DMS 273 treated with DMSO at 0.1 percent for 48 hours (cell line): ENCODE measurements at places on chromosomes 16 and 17.

GRCh38 chr17:69363488-69364210 is 36.7 kb upstream of the ABCA5 start:
- no peak for DNase-seq

- DNase-seq, result no peak
These were observed 154.2 kb downstream of the PITPNC1 start for GRCh38 chr17:67531291-67531690.

DNA sequence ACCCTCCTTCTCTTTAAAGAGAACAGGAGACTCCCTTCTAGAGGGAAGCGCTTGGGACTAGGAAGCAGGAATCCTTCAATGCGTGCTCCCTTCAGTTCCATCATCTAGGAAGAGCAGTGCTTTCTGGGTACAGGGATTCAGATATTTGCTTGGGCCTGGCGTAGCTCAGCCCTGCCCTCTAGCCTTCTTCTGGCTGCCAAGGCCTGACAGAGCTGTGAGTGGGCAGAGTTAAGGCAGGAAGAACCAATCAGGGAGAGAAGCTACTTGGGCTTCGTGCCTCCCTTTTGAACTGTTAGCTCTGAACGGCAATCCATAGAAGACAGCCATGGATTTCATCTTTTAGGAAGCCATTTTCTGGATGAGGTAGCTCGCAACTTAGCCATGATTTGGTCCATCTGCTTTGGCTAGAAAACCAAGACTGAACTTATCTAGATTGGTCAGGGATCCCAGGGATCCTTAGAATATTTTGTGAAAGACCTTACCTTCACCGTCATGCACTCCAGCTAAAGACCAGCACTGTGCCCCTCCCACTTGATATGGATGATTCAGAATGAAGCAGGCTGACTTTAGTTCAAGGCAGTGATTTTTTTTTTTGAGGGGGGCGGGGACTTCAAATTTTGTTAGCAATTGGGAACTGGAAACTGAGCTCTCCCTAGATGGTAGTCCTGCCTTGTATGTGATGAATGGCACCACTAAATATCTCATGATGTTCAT is 2.5 kb upstream of the CORO6 start:
- no peak for DNase-seq

GRCh38 chr17:29674281-29674680 is 51.6 kb upstream of the CORO6 start:
- no peak for DNase-seq

- no peak for DNase-seq
These were observed 920.9 kb upstream of the GOT2 start for GRCh38 chr16:59655031-59655430.

DNA sequence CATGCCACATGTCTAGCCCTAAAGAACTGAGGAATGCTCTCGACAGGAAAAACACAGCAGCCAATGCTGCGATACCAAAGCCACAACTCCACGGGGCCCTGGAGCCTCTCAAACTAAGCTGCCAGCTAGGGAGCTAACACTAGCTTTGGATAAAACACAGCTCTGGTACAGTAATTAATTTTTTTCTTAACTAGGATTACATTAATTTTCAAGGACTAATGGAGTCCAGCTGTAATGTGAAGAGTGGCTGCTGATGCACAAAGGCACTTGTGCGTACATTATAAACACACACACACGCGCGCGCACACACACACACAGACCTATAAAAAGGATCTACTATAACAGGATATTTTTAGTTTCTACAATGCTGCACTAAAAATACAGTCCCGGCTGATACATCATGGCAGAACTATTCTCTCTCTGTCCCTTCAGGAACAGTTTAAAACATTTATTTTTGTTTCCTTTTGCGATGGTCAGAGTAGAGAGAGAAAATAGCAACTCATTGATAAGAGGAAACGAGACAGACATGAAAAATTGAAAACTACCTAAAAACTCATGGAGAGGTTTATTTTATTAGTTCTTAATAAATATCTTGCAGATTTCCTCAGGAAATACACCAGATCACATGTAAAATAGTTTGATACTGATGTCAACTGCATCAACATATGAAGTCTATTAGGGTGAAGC is 88.5 kb downstream of the SMG6 start:
- DNase-seq, result no peak

DNA sequence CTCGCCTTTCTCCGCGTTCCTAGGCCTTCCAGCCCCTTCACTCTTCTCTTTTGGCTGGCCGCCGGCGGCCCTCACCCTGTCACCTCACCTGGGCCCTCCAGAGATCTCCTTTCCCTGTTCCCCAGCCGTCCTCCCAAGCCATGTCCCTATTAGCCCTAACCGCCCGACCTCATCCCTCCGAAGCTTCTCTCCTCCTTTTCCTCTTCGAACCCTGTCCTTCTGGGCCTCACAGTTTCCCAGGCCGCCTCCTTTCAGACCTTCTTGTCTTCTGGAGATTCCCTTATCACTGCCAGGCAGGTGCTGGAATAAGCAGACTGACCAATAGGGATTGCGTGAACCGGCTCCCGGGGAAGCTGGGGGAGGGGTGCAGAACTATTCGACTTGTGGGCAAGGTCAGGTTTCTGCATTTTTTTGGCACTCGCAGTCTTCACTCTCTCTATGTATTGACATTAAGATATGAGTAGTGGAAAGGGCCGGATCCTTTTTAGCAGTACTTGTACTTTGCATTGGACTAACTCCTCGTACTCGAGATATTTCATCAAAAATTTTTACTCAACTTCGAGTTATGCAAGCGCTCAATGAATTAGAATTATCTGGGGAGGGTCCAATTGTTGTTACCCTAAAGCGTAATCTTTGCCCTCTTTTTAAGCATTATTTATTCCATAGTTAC is 690 bp downstream of the RHOT1 start:
- peak; percentile 22 for DNase-seq

DNA sequence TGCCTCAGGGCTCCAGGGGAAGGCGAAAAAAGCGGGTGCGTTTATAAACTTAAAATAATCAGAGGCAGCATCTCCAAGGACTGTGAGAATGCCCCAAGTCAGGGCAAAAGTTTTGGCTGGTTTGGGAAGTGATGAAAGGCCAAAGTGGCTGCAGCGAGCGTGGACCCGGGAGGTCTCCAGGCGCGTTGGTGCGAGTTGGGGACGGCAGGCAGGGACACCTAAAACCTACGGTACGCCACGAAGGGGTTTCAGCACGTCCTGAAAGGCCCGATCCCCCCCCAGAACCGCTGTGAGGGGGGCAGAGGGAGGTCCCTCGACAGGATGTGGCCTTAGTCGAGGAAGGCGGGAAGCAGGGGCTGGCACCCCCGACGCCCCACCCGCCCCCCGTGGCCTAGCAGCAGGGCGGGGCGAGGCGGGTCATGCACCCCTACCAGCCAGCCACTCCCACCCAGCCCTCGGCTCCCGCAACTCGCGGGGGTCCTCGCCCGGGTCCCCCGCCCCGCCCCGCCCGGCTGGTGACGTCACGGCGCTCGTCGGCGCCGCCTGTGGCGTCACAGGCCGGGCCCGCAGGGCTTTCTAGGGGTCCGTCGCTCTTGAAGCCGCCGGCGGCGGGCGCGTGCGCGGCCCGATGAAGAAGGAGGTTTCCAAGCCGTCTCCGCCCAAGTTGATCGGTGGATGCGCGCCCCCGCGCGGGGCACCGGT is at the start of gene MYCBPAP:
Gene MYCBPAP, plus strand, starts transcription at position 569 of the 702 bp plus-strand sequence. CDS start 236 bp downstream, outside the sequence.
- DNase-seq, result no peak

GRCh38 chr17:8506145-8506544 is 70.5 kb downstream of the NDEL1 start:
- DNase-seq, result no peak

DNA sequence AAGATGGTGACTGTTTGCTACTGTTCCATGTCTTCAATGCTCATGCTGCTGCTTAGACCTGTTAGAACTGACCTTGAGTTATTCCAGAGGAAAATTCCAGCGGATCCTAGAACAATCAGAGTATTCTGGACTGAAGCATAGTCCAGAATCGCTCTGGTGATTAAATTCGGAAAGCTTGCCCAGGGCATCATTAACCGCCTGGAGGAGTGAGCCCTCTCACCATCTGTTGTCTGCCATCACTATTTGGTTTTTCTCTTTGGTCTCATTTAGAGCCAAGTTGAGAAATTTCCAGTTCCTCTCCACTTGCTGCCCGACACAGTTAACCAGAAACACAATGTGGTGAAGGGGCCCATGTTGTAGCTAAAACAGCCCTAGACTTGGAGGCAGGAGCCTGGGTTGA is 104.1 kb downstream of the BMERB1 start:
- DNase-seq, result peak; percentile 80

GRCh38 chr17:81412490-81413093 is 17.3 kb downstream of the BAHCC1 start:
- no peak for DNase-seq

DNA sequence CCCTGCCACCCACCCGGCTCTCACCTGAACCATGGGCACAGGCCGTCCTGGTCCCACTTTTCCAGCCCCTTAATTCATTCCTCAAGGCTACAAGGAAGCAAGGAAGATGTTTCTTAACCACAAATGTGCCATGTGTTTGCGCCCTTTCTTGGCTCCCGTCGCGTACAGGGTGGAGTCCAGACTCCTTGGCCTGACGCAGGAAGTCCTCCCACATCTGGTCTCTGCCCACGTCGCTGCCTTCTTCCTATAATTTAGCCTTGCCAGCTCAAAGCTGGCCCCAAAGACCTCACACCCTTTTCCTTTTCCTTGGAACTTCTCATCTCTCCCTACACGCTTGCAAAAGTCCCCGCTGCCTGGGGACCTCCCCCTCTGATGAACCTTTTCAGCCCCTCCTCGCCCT is 38.8 kb upstream of the BHLHA9 start:
- DNase-seq, result no peak

- DNase-seq, result no peak
These were observed 11.5 kb upstream of the SCN4A start for GRCh38 chr17:63984236-63984635.

GRCh38 chr17:900336-900934 is 79.1 kb downstream of the NXN start:
- DNase-seq, result no peak

GRCh38 chr16:57823836-57824235 is 21.5 kb upstream of the KIFC3 start:
- no peak for DNase-seq

- no peak for DNase-seq
These were observed 42.6 kb upstream of the CHMP6 start for GRCh38 chr17:80948976-80949450.

GRCh38 chr16:11391576-11391975 is 46.3 kb downstream of the RMI2 start:
- DNase-seq, result no peak

DNA sequence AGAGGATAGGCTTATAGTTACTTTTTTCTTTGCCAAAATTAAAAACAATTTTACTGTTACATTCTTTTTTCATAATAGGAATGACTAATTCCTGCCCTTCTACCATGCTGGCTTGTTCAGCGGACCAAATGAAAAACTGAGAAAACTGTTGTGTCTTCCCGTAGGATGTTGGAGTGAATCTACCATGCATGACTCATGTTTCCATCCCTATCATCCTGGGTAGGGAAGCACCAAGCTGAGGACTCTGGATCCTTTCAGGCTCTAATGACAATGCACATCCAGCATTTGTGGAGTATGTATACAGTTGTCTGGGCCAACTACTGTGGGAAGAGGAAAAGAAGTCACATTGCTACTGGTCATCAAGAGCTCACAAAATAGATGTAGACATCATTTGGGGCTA is 41.1 kb upstream of the DHX8 start:
- no peak for DNase-seq

DNA sequence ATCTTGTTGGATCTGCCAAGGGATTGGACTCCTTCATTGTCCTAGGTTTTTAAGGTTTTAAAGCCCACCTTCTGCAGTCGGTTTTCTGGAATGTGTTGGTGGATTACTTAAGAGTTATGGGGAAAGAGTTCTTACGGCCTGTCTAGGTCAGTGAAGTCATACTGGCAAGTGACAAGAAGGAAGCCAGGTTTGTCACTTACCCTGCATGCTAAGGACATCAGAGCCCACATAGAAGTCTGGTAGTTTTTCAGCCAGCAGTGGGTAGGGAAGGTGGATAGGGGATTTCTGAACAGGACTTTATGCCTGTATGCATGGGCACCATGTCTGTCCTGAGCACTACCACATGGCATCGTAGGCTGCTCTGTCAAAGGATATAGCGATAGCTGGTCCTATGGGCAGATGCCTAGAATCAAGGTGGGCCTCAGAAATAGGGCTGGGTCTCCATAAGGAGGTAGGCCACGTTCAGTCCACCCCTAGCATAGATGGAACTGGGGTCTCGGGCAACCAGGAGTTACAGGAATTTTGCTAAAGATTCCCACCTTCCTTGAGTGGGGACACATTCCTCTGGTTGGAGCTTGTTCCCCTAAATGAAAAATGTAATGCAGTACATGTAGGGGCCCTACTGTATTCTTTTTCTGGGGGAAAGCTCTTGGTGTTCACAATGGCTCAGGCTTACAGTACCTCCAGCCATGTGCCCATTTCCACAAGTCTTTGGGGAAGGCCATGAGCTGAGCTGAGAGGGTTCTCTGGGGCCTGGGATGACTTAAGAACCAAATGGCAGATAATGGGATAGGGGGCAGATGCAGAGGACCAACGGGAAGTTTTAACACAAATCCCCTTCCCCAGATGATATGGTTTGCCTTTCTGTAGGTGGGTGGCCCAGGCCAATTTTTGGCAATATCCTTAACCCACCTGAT is 27.5 kb downstream of the TRPV2 start:
- peak; percentile 42 for DNase-seq

GRCh38 chr17:34307110-34307509 is 12.1 kb upstream of the CCL8 start:
- DNase-seq, result no peak

DNA sequence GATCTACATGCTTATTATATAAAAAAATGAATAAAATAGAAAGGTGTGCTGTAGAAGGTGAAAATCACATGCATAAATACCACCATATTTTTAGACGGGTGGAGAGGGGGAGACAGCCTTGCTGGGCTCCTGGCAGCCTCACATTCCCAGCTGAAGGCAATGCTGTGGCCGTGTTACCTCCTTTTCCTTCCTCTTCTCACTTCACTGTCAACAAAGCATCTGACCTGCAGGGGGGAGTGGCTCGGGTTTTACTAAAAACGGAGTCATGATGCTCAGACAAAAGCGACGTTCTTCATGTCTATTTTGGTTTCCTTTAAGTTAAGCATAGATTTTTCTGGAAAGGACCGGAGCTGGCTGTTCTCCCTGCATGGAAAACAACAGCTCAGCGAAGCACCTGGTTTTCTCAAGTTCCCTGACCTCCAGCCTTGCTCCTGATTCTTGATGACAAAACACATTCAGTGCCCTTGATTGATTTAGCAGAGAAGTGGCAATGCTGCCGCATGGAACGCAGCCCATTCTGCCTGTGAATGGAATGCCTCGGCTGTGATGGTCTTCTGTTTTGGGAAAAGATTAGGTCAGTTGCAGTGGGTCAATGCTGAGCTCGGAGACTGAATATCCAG is 5.5 kb upstream of the RPTOR start:
- no peak for DNase-seq

GRCh38 chr16:57838161-57838560 is 35.9 kb upstream of the KIFC3 start:
- no peak for DNase-seq
